ENCODE measurements at places on chromosomes 3 and 15.

GRCh38 chr3:72961752-72962151, 34.9 kb upstream of the PPP4R2 start:
- DNase-seq, result no peak

- no peak for DNase-seq
These were observed 230.8 kb downstream of the RBMS3 start for GRCh38 chr3:29511701-29512100.

DNA sequence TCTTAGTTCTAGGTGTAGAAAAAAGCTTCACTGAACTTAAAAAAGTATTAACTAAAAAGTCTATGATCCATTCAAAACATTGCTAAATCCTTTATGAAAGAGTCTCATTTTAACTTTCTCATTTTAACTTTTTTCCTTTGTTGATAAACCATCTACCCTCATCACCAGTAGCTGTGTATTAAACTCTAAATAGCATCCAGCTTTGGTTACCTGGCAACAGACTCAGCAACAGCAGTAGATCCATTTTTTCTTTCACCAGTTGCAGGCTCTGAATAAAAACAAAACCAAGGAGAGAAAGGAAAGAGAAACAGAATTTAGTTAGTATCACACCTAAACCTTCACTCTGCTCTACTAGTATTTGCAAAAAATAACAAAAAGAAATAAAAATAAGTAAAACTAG, 51.6 kb downstream of the TP53BP1 start:
- no peak for DNase-seq

- no peak for DNase-seq
These were observed 271.4 kb downstream of the TIGIT start for GRCh38 chr3:114565216-114565615.

DNA sequence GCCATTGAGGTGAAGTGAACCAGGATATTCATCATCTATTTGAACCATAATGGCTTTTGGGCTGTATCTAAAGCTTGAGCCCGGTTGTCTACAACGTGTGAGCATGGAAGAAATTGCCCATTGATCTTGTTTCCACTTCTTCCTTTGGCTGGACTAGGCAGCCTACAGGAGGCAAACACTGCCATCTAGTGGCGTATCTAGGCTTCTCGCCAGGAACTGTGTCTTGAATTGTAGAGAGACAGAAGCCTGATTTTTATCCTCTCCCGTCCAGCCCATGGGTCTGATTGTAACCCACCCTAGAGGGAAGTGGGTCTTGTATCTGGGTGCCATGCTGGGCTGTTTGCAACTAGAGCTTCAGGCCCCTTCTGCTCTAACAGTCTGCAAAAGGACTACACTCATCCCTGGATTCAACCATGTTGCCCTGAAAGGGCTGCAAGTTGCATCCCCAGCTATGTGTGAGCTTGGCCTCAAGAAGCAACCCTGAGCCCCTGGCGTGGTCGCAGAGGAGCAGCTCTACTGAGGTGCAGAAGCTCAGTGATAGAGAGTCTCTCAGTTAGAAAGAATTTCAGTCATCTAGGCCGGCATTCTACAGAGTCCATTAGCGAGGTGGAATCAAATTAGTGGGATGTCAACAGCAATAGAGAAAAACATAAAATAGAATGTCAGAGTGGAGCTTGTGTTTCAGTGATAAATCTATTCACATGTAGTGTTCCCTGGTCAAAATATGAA, 170.2 kb upstream of the UMPS start:
- DNase-seq, result peak; percentile 19

DNA sequence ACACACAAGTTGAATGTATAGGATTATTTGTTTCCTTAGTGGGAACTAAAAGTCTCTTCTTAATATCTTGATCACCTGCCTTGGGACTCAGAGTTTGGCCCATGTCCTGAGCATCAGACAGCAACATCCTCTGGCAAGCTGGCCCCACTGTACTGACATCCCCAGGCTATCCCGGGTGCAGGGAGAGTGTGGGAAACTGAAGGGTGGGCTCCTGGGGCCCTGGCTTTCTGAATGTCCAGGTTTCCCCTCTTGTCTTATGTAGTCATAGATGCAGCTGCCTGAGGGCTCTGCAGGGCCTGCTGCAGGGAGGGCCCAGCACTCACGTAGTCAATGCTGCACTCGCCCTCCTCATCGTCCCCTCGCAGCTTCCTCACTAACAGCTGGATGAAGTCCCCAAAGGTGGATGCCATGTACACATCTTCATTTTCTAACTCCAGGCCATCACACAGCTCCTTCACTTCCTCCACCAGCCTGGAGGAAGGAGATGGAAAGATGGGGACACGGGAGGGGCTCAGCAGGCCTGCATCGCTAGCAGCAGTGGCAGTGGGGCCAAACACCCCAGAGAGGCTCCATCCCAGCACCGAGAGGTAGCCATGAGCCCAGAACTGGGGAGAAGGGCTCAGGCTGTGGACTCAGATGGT, 42.8 kb downstream of the ALDH1L1 start:
- no peak for DNase-seq

GRCh38 chr15:73325191-73325861, 43.4 kb downstream of the HCN4 start:
- DNase-seq, result no peak

DNA sequence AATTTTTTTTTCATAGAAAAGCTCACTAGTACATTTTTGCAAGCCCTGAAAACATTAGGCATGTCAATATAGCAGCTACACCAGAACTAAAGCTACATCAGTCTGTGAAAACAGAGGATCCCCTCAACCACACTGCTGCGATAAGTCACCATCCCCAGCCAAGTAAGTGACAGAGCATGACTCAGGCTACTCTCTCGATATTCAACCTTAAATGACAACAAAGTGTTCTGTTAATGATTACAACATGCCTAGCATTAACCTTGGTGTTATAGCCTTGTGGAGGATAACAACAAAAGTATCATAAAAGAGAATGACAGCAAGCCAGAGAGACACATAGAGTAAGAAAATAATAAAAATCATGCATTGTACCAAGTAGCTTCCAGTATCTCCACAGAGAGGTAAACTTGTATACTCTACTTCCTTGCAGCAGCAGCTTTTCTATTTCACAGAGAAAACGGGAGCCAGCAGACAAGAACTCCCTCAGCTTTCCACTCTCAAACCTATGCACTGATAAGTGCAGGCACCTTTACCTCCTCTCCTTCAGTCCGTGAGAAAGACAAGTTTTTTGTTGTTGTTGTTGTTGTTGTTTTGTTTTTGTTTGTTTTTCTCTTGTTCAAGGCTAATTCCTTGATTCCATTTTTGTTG, 76.6 kb downstream of the GBE1 start:
- DNase-seq, result no peak

GRCh38 chr3:63950698-63951097, 38.5 kb upstream of the SCAANT1 start:
- no peak for DNase-seq

DNA sequence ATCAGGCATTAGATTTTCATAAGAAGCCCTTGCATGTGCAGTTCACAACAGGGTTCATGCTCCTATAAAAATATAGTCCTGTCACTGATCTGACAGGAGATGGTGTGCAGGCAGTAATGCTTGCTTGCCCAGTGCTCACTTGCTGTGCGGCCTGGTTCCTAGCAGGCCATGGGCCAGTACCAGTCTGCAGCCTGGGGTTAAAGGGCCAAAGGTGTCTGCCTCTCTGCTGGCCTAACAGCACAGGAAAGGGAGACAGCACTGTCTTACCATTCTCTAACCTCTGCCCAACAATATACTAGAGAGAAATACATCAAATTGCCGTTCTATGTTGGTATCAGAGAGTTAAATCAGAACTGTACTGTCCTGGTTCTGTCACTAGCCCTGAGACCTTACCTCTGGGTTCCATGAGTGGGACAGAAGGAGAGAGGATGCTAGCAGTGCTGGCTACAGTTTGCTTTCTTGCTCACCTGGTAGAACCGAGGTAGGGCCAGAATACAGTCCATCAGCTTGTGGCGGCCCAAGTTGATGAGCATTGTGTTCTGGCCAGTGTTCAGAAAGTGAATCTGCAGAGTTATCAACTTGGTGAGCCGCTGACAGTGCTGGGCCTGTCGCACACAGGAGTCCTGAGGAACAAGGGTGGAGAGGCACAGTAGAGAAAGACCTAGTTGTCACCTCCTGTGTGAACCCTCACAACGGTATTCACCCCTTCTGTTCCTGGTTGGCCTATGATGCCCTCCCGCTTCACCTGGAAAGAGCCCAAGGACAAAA, 28.6 kb downstream of the EIF3J start:
- no peak for DNase-seq

- DNase-seq, result no peak
These were observed 71.9 kb upstream of the CHRNB4 start for GRCh38 chr15:78712797-78713515.
